ELR (cell line): ENCODE measurements at places on chromosomes 6 and 20.

DNA sequence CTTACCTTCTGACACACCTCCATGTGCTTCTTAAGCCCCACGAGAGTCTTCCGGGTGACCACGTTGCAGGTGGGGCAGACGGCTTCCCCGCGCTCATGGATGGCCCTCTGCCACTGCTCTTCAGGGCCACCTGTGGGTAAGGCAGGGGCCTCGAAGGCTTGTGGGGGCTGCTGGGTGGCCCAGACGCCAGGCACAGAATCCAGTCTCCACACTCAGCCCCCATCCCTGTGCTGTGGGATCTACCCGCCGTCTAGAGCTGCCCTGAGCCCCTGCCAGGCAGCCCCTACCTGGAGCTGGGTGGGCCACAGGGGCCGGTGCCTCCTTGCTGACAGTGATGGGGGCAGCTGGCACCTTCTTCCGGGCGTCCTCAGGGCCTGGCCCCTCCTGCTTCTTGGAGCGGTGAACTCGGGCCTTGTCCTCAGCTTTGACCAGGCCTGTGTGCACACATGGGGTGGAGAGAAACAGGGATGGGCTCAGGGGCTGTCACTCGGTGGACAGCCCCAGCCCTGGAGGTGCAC, 5.9 kb downstream of the ZNF512B start:
- no peak for DNase-seq

DNA sequence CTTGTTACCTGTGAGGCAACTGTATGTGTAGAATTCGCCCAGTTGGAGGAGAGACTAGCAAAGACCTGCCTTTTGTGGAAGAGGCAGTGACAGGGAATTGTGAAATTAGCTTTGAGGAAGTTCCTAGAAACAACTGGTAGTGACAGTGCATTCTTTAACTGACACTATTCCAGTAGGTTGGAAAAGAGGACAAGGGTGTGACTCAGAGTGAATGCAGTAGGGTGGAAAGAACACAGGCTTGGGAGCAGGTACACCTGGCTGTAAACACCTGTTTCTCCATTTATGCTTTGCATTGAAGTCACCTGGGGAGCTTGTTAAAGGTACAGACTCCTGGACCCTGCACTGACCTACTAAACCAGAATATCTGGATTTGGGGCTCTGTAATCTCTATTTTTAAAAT, 295.7 kb downstream of the PHACTR1 start:
- DNase-seq = no peak

DNA sequence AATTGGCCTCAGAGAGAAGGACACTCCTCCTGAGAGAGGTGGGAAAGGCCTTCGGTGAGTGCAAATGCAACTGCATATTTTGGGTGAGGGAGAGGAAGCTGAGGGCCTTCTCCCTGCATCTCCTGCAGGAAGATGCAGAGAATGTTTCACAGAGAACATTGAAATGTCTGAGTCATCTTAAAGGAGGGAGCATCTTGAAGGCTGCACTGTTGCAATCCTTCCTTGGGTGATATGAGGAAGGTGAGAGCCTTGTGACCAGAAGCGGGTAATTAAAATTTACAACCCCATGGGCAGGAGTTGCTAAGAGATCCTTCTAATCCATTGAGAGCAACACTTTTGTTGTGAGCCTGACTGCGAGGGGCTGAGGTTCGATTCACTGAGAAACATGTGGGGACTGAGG, 375.7 kb upstream of the MARCKS start:
- DNase-seq = peak; percentile 50

GRCh38 chr6:27126815-27127537, 120.5 kb upstream of the PRSS16 start:
- DNase-seq = peak; percentile 93

- no peak for DNase-seq
These were observed 96.3 kb downstream of the FHL5 start for GRCh38 chr6:96659084-96659845.

DNA sequence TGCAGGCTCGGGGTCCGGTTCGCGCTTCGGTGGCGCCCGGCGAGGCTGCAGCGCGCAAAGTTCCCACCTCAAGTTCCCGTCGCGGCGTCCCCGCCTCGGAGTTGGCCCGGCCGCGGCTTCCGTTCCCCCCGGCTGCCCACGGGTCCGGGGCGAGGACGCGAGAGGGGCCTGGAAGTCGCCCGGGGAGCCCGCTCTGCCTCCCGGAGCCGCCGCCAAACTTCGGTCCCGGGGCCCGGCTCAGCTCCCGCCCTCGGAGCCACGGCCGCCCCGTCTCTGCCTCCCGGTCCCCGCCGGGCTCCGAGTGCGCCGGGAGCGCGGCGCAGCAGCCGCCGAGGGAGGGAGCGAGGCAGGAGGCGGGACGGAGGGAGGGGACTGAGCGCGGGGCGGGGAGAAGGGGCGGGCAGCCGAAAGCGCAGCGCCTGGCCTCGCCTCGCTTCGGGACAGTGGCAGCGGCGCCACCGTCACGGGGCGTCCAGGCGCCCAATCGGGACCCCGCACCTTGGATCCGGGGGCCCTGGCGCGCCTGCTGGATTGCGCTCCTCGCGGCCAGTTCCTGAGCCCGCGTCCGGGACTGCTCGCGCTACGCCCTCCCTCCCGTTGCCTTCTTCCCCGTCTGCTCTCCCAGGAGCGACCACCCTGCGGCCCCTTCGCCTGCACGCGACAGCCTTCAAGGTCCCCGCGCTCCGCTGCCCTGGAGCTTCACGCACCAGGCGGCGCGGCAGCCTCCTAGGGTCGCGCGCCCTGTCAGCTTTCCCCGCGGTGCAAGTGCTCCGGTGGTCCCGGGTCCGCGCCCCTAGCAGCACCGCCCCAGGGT, at the start of gene KCNG1:
Gene KCNG1 (minus strand): TSS at position 305 of the 814 bp plus-strand sequence. CDS start 12,769 bp downstream, outside the sequence.
- DNase-seq = peak; percentile 90
